ENCODE measurements at places on chromosomes 4 and X.

DNA sequence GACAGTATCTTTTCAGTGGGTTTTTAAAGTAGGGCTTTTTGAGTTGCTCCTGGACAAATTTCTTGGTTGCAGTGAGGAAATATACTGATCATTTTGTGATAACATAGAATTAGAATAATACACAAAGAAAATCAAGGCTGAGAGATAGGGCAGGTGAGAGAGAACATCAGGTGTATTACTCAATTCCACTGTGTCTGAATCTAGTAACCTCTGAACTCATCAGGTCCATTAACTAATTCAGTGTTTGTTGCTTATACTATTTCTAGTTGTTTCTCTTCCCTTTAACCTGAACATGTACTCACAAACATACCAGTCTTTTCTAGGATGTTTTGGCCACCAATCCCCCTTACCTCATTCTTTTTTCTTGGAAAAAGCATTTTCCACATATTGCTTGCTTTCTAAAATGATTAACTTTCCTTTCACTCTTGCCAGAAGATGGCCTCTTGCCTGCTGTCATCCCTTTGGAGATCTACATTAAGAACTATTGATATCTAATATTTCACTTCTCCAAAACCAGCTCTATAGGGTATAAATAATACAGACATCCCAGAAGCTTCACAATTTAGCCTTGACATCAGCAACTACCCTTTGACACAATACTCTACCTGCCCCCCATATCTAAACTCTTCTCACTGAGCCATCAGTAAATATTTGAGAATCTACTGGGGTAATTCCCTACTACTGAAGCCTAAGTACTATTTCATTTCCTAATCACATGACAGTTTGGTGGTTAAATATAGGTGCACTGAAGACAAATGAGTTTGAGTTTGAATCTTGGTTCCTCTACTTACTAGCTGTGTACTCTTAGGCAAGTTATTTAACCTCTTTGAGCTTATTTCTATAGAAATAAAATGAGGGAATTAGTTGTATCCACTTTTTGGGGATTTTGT lies 470.8 kb upstream of the IGFBP7 start:
- DNase-seq = no peak

GRCh38 chr4:114383067-114383466 lies 215.5 kb upstream of the UGT8 start:
- DNase-seq = no peak

DNA sequence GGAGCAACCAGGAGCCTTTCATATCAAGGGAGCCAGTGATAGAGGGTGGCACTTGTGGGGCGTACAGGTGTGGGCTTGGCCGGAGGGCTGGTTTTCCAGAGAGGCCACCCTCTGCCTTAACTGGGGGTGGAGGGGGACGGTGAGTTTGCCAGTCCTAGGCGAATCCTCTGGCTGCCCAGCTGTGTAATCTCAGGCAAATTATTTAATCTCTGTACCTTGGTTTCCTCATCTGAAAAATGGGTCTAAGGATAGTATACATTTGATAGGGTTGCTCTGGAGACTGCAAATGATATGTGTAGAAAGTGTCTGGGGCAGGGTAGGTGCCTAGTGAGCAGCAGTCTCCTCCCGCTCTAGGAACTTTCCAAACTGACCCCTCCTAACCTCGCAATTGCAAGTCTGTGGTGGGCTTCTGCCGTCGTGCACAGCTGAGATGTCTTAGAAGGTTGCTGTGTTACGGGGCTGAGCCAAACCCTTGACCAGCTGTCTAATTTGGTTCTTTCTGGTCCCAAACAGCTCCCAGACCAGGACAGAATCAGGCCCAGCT lies 3.8 kb upstream of the CXCR3 start:
- DNase-seq = no peak

DNA sequence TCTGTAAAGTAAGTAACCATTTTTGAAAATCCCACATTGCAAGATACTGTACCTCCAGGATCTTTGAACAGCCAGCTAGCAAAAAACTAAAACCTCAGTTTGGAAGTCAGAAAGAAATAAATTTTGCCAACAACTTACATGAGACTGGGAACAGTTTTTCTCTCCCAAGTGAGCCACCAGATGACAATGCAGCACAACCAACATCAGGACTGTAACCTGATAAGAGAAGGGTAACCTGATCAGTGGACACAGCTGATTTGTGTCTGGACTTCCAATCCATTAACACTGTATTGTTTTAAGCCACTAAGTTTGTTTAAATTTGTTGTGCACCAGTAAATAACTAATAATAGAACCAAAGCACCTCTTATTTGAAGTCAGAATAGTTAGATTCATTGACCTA lies 923.3 kb downstream of the FAT4 start:
- no peak for DNase-seq

DNA sequence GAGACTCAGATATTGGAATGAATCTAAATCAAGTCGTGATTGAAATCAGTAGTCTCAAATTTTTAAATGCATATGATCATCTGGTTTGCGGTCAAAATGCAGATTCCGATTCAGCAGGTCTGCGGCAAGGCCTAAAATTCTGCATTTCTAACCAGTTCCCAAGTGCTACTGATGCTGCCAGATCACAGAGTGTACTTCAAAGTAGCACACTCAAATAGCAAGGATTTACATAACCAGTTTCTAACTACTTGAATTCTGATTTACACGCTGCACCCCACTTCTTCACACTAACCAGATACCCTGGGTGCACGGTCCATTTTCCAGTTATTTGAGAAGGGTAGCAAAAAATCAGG lies 752 bp downstream of the MBTPS2 start:
- DNase-seq = no peak

DNA sequence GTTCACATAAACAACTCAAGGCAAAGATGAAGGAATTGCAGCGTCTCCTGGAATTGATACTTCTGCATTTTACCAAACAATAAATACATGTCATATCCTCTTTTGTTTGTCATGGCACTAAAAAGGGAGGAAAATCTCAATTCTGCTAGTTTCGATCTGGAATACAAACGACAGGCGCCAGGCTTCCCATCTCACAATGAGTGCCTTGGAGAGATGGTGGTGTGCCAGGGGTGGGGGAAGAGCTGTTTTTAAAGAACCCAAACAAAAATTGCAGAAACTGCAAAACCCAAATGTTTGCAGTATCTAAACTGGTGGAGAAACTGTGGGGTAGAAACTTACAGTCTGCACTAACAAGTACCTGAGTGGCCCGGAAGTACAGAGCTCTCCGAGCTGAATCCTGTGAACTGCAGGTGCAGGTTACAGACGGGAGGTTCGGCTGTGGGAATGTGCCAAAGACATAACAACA lies 53.0 kb upstream of the KLF3 start:
- DNase-seq = no peak

DNA sequence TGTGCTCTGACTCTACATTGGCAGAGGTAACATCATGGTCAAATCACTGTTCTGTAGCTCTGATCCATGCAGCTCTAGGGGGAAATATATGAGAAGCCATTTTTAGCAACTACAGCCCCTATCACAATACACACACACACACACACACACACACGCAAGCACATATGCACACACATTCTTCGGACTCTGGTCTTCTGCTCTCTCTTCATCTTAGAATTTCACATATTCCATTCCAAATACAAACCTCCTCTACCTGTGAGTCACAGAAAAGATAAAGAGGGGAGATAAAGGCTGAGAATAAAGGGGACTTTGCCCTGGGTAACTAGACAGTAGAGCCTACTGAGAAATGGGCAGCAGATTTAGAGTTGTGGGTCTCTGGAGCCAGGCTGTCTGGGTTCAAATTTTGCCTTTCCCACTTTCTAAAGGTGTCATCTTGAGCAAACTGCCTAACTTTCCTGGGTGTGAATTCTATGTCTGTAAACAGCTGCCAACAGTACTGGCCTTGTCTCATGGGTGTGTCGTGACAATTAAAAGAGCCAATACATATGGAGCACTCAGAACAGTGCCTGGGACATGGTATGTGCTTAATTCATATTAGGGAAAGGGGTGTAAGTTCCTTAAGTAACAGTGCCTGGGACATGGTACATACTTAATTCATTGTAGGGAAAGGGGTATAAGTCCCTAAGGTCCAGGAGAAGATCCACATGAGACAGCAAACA lies 11.6 kb upstream of the RASL11B start:
- DNase-seq = no peak

DNA sequence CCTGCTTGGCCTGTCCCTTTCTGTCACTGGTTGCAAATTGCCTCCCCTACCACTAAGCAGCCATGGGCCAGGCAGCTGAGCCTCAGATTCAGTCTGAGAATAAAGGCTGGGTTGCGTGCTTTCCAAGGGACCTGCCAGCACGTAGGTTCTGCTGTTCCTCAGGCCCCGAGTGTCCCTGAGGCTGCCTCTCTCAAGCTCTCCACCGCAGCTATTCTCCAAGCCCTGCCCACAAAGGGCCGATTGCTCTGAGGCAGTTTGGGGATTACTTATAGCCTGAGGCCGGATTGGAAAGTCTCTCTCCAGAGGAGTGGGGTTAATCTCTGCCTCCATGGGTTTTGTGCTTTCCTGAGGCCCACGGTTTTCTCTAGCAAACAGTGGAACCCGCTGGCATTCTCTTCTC lies 590.7 kb downstream of the BCOR start:
- no peak for DNase-seq
